Thymus (tissue), 14 donors: ENCODE measurements at places on chromosomes 2 and 18. TPM values are rescaled to one million over a fixed set of nuclear protein-coding genes. Genes with fewer than 3 reads are reported as not detected.

- no peaks in the 10 kb centered on the region for H3K4me1 ChIP-seq
- H3K36me3 ChIP-seq, result no peaks in the 10 kb centered on the region
- no peaks in the 10 kb centered on the region for H3K27me3 ChIP-seq
- no peak overlapping the region for H3K4me3 ChIP-seq
- DNase-seq, result no peak
These were observed 197.6 kb downstream of the SETBP1 start for GRCh38 chr18:44878335-44878734.

- H3K4me3 ChIP-seq, result no peak overlapping the region
- no peaks in the 10 kb centered on the region for H3K27me3 ChIP-seq
- no peak for DNase-seq
- H3K27ac ChIP-seq, result no peak overlapping the region
These were observed 98.0 kb upstream of the SLC14A2 start for GRCh38 chr18:45517181-45517741.

DNA sequence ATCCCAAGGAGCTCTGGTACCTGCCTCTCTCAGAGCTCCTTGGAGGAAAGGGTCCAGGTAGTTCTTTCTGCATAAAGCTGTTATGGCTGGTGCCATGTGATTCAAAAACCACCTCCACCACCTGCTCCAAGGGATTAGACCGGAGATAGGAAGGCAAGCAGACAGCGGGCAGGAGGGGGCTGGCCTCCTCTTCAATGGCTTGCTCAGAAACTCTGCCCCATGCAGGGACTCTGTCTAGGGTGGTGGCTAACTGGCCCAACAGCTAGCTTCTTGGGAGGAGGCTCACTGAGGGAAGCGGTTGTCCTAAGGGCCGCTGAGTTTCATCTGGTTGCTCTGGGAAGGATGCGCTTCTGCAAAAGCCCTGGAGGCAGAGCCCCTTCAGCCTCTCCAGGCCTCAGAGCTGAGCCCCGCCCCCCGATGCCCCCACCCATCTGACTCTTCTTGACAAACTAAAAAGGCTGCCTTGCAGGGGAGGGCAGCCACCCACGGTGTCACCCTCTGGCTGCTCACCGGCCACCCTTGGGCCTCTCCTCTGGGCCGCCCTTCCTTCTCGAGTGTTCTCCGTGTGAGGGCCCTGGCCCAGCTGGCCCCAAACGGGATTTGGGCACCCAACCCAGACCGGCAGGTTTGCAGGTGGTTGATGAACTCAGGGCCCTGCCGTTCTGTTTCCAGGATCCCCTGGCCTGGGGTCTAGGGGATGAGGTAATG, 90.2 kb downstream of the MCFD2 start:
- H3K27me3 ChIP-seq, result no peaks in the 10 kb centered on the region
- H3K4me3 ChIP-seq, result no peak overlapping the region
- no peaks in the 10 kb centered on the region for H3K36me3 ChIP-seq
- no peak for DNase-seq

- DNase-seq, result no peak
- no peaks in the 10 kb centered on the region for H3K27me3 ChIP-seq
- H3K27ac ChIP-seq, result no peak overlapping the region
- no peak overlapping the region for H3K4me3 ChIP-seq
- H3K36me3 ChIP-seq, result no peaks in the 10 kb centered on the region
These were observed 234.0 kb downstream of the ZNF407 start for GRCh38 chr18:74831571-74832250.

FAM110C gene
- total RNA-seq, result 0.05 TPM
